Stomach (tissue), 19 donors: ENCODE measurements at places on chromosomes 2 and 18. TPM values are rescaled to one million over a fixed set of nuclear protein-coding genes. Genes with fewer than 3 reads are reported as not detected.

Gene BCL11A
- 18.0 TPM for total RNA-seq

Gene PROKR1
- total RNA-seq = not detected

Gene TUBB8B
- not detected for total RNA-seq

GRCh38 chr2:78999406-78999805 is 26.1 kb upstream of the REG3G start:
- no peak overlapping the region for H3K27ac ChIP-seq
- H3K4me1 ChIP-seq = no peaks in the 10 kb centered on the region
- no peaks in the 10 kb centered on the region for H3K27me3 ChIP-seq

DNA sequence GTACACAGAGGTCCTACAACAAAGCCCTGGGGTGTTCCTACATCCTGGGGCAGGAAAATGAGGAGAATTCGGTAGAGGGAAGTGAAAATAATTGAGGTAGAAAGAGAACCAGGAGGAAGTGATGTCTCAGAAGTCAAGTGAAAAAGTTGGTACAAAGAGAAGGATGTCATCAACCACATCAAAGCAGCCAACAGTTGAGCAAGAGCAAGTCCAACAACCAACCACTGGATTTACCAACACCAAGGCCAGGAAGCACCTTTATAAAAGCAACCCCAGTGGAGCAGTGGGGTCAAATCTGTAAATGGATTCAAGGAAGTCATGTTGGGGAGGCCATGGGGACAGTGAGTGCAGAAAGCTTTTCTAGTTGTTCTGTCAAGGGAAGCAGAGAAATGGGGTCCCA is 360.4 kb downstream of the ZNF516 start:
- no peaks in the 10 kb centered on the region for H3K36me3 ChIP-seq
- H3K27me3 ChIP-seq = no peaks in the 10 kb centered on the region
- H3K4me1 ChIP-seq = no peaks in the 10 kb centered on the region
- no peak overlapping the region for H3K4me3 ChIP-seq
- DNase-seq = no peak

GRCh38 chr18:59458575-59458974 is 99.5 kb upstream of the LMAN1 start:
- H3K27me3 ChIP-seq = peaks cover 25% of the 10 kb centered on the region
- H3K36me3 ChIP-seq = no peaks in the 10 kb centered on the region
- DNase-seq = no peak
- no peak overlapping the region for H3K27ac ChIP-seq
- no peaks in the 10 kb centered on the region for H3K4me1 ChIP-seq

- no peak overlapping the region for H3K27ac ChIP-seq
- peaks cover 4% of the 10 kb centered on the region for H3K4me1 ChIP-seq
- no peaks in the 10 kb centered on the region for H3K27me3 ChIP-seq
- no peak overlapping the region for H3K4me3 ChIP-seq
- H3K36me3 ChIP-seq = no peaks in the 10 kb centered on the region
These were observed 53.6 kb upstream of the HNMT start for GRCh38 chr2:137910641-137911040.

DNA sequence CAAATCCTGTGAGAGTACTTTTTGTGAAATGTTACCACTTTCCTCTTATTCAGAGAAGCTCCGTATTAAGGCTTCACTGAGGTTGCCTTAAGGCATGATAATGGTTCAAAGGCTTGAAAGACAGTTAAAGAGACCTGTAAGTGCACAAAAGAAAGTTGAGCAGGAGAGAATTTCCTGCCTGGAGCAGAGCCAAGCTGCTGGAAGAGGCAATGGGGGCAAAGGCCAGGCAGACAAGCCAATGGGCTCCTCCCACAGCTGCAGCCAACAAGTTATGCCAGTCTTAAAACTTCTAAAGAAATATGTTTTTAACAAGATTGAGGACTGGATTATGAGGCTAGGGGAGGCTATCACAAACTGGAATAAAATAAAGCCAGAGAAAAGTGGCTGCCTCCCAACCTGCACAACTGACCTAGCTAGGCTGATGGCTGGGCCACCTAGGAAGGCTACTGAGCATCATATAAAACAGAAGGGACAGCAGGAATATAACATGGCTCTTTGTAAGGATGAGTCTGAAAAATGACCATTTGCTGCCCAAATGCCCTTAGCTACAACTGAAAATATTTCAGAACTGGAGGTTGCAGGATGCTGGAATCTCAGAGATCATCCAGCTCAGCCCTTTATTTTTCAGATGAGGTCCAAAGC is 2.1 kb downstream of the IL1B start:
- peaks cover 6% of the 10 kb centered on the region for H3K36me3 ChIP-seq
- no peaks in the 10 kb centered on the region for H3K27me3 ChIP-seq
- no peaks in the 10 kb centered on the region for H3K4me1 ChIP-seq
- H3K27ac ChIP-seq = no peak overlapping the region

DNA sequence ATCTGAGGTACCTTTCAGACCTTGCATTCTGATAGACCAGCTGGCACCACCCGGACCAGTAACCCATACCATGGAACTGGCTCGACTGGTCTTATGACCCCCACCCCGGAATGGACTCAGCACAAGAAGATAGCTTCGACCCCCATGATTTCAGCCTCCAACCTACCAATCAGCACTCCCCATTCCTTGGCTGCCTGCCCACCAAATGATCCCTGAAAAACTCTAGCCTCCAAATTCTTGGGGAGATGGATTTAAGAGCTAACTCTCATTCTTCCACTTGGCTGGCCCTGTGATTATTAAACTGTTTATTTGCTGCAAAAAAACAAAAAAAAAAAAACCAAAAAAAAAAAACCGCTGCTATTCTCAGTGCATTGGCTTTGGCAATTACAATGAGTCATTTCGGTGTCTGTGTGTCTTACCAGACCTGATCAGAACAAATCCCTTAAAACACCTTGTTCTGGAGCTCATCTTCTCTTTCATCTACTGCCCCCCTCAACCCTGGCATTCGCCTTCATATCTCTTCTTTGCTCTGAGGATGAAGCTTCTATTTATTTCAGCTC is 60.1 kb upstream of the KIF5C start:
- peak; percentile 59 for DNase-seq
- no peaks in the 10 kb centered on the region for H3K27me3 ChIP-seq
- peak overlapping the region; percentile 45 for H3K27ac ChIP-seq
- no peak overlapping the region for H3K4me3 ChIP-seq
- peaks cover 28% of the 10 kb centered on the region for H3K4me1 ChIP-seq

- H3K36me3 ChIP-seq = no peaks in the 10 kb centered on the region
- no peaks in the 10 kb centered on the region for H3K27me3 ChIP-seq
- H3K27ac ChIP-seq = no peak overlapping the region
- H3K4me3 ChIP-seq = no peak overlapping the region
These were observed 9.7 kb upstream of the ZNF516 start for GRCh38 chr18:76504749-76505148.

DNA sequence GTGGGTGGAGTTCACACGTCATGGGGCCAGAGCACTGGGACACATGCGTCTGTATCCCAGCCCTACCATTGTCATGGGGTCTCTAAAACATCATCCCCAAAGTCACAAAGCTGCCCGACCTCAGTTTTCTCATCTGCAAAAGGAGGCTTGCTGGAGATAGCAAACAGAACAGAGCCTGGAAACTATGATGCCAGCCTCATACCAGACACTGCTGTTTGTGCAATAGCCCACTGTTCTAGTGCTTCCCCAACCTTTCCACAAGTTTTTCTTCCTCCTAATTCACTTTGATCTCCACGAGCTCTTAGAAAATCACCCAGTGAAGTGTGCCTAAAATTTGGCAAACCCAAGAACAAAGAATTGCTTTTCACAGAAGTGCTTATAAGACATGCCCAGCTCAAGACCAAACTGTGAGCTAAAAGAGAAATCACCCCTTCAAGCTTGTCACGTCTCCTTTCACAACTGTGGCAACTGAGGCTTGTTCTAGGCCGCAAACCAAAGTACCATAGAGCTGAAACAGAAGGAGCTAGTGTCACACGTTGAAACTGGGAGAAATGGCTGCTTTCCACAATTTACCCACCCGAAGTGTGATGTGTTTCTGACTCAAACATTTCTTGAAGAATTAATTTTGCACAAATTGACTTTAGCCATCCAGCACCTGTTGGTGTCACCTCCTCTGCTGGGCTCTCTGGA is 162.7 kb upstream of the ID2 start:
- no peaks in the 10 kb centered on the region for H3K36me3 ChIP-seq
- DNase-seq = no peak
- H3K27me3 ChIP-seq = no peaks in the 10 kb centered on the region
- no peak overlapping the region for H3K27ac ChIP-seq
- H3K4me1 ChIP-seq = peaks cover 12% of the 10 kb centered on the region

- no peak overlapping the region for H3K4me3 ChIP-seq
These were observed 730.0 kb downstream of the SOCS6 start for GRCh38 chr18:71018816-71019215.

- H3K36me3 ChIP-seq = no peaks in the 10 kb centered on the region
- DNase-seq = no peak
- H3K27me3 ChIP-seq = no peaks in the 10 kb centered on the region
- no peak overlapping the region for H3K27ac ChIP-seq
These were observed 574.8 kb downstream of the MBD2 start for GRCh38 chr18:53649621-53650020.

DNA sequence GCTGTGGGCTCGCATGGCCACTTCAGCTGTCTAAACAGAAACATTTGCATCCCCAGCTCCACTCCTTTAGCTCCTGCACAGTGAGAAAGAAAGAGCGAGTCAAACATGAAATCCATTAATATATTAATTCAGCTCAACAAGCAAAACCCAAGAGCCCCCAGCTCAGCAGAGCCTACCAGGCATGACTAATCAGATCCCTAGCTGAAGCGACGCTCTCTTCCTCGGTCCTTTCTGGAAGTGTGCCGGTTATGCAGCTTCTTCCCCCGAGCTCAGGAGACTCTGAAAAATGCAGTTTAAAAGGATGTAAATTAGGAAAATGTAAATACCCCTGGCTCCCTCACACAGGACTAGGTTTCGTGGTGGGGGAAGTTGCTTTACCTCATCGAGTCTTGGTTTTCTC is 221.5 kb downstream of the ANKRD30B start:
- no peak overlapping the region for H3K27ac ChIP-seq
- H3K36me3 ChIP-seq = no peaks in the 10 kb centered on the region
- no peaks in the 10 kb centered on the region for H3K4me1 ChIP-seq
- no peaks in the 10 kb centered on the region for H3K27me3 ChIP-seq
- no peak overlapping the region for H3K4me3 ChIP-seq
- no peak for DNase-seq

- no peak overlapping the region for H3K4me3 ChIP-seq
- no peak overlapping the region for H3K27ac ChIP-seq
- H3K4me1 ChIP-seq = peaks cover 5% of the 10 kb centered on the region
- no peaks in the 10 kb centered on the region for H3K27me3 ChIP-seq
- no peak for DNase-seq
- H3K36me3 ChIP-seq = no peaks in the 10 kb centered on the region
These were observed 12.1 kb upstream of the TTC39C start for GRCh38 chr18:24002479-24002878.

GRCh38 chr2:12278217-12278750 is 438.5 kb upstream of the TRIB2 start:
- H3K27ac ChIP-seq = no peak overlapping the region
- no peaks in the 10 kb centered on the region for H3K27me3 ChIP-seq
- no peaks in the 10 kb centered on the region for H3K36me3 ChIP-seq
- H3K4me3 ChIP-seq = no peak overlapping the region

GRCh38 chr2:58237741-58238140 is 3.4 kb downstream of the FANCL start:
- H3K27me3 ChIP-seq = no peaks in the 10 kb centered on the region
- H3K36me3 ChIP-seq = no peaks in the 10 kb centered on the region
- H3K27ac ChIP-seq = no peak overlapping the region
- DNase-seq = no peak
- H3K4me1 ChIP-seq = peaks cover 32% of the 10 kb centered on the region

DNA sequence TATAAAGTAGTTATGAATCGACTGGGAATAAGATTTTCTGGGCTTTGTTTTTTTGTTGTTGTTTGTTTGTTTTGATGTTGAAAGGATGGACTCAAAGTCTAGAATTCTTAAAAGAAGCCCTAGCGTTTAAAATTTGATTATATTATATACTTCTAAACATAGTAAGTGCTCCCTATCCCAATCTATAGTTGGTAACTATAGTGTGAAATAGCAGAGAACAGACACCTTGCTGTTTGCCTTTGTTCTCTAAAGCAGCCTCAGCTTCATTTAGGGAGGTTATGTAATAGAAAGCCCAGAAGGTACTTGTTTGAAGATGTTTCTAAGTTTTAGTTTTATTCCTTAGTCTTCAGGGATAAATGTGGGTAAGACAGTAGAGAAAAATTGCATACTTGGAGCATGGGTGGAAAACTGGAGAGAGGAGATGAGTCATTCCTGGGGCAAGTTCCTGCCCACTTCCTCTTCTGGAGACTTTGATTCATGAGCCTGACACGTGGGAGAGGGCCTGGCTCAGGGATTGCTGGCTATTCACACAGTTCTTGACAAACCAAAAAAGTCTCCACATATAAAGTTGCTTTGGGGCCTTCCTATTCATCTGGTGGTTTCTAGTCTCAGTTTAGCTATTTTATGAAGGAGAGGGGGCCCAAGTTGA is 131.9 kb downstream of the MYO1B start:
- H3K4me3 ChIP-seq = no peak overlapping the region
- DNase-seq = peak; percentile 89
- H3K27me3 ChIP-seq = no peaks in the 10 kb centered on the region
- H3K36me3 ChIP-seq = no peaks in the 10 kb centered on the region

DNA sequence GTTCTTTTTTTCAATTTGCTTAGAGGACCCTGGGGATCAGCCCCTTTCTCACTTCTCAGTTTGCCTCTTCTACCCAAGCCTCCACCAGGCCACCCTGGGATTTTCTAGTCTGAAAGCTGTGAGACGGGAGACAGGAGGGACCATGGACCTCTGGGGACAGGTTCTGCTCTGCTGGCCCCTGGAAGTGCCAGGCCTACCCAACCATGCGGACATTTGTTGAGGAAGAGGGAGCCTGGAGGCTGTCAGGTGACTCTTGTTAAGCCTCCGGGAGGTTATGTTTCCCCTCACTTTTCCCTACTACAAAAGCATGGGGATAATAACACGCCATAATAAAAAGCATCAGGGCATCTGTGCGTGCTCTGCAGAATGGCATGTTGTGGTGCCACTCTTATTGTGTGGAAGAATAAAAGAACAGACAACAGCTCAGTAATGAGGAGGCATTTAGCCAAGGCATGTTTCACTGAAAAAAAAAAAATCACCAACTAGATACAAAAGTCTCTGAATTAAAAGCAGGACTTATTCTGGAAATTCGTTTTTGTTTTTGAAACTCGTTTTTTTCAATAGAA is 48.3 kb upstream of the PLA2R1 start:
- no peak for DNase-seq
- no peaks in the 10 kb centered on the region for H3K36me3 ChIP-seq
- no peak overlapping the region for H3K27ac ChIP-seq
- H3K4me3 ChIP-seq = no peak overlapping the region

DNA sequence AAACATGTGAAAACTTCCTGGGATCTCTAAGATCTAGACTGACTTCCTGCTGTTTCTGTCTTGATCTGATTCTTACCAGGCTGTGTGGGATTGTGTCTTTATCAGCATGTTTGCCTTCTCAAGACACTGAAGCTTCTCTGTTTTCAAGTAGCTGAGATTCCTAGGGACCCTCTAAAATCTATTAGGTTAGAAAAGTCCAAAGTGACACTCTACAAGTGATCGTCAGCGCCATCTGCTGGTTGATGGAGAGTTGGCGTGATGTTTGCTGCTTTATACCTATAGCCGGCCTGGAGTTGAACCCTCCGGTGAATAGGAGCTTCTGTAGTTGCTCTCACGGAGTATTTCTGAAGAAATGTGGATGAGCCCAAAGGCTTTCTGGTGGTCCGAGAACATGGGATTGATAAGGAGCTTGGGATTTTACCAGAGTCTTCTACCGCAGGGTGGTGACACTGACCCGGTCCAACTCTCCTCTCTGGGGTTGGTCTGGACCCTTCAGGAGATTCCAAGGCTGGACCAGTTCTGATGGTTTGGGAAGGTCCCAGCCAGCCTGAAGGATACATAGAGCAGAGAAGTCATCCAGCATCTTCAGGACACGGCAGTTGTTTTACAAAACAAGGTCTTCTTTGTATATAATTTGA is 96.0 kb upstream of the TTC39C start:
- no peaks in the 10 kb centered on the region for H3K36me3 ChIP-seq
- H3K27ac ChIP-seq = no peak overlapping the region
- H3K4me3 ChIP-seq = no peak overlapping the region
- H3K27me3 ChIP-seq = no peaks in the 10 kb centered on the region
- no peaks in the 10 kb centered on the region for H3K4me1 ChIP-seq
